D341Med (cell line): ENCODE measurements at places on chromosomes 11 and 22.

- no peak for DNase-seq
Observed at GRCh38 chr11:62400760-62401159, 18.1 kb upstream of the SCGB1A1 start.

DNA sequence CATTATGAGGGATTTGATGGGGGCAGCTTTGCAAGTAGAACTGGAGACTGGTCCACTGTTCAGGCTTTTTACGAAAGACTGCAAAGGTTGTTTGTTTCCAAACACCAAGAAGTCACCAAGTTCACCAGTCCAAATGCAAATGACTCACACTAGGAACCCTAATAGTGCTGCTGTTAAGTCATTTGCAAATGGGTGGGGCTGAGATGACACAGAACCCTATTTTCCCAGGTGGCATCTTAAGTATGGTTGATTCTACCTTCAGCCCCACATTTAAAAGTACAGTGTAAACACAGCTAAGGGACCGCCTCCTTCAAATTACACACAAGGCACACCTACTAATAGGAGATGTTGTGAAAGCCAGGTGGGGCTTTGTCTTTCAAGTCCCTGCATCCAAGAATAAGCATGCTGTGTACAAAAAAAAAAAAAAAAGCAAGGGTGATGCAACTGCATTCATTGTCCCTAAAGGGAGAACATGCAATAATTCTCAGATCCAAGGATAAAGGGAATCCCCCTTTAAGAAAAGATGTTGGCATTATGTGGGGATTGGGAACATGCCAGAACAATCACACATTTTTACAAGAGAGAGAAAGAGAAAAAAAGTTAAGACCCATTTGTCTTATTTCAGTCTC lies 27.3 kb downstream of the BDNF start:
- no peak for DNase-seq

GRCh38 chr11:85048801-85049200 lies 578.3 kb downstream of the DLG2 start:
- no peak for DNase-seq

GRCh38 chr11:27291302-27291889 lies 71.6 kb downstream of the CCDC34 start:
- DNase-seq: no peak

DNA sequence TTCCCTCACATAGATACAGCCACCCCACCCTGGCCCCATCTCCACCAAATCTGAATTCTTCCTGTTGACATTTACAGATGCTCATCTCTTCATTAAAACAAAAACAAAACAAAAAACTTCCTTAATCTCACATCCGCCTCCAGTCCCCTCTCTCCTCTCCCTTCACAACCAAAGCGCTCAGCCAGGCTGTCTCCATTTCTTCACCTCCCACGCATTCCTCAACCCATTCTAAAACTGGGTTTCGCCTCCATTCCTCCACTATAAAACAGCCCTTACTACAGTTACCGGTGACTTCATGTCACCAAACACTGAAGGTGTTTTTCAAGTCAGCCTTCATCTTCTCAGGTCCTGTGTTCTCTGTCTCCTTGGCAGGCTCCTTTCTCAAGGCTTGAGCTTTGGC lies 9.6 kb downstream of the BACE1-AS start:
- no peak for DNase-seq

DNA sequence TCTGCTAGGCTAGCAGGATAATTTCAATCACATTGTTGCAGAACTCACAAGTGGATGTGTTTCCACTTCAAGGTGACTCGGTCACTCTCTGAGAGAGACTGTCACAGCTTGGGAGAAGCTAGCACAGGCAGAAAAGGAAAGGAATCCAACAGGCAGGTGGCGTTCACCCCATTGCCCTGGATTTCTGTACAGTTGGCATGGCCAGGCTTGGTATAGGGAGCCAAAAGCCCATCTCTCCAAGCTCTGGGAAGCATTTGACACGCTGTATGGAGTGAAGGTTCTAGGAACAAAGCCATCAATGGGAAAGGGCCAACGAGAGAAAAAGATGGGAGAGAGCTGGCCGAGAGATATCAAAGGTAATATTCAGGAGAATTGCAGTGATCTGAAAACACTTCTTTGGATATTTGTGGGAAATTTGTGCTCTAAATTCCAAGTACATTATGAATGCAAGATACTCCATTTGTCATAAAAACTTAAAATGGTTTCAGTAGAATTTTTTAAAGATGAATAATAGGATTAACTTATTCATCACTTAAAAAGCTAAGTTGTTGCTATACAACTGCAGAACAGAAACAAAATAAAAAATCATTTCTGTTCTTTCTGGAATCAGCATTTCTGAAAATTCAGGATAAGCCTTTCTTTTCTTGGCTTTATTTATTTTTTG lies 223.5 kb upstream of the NTM start:
- DNase-seq: no peak

DNA sequence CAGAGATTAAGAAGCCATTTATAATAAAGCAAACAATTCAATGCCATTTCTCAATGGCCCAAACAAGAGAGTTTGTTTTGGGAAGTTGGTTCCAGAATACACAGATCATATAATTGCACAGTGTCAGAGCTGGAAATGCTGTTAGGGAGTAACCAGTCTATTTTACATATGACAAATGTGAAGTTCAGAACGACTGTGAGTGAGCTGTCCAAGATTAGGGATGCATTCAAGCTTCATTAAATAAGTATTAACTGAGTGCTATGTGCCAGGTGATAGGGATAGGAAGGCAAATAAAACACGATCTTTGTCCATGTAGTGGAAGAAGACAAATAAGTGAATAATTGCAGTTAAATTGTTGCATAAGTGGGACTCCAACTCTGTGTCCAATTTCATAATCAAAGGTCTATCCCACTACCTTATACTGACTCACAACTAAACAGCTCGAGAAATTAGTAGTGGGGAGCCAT lies 33.1 kb upstream of the PICALM start:
- no peak for DNase-seq

- DNase-seq: no peak
Observed at GRCh38 chr11:1943576-1943975, 3.6 kb upstream of the MRPL23 start.

DNA sequence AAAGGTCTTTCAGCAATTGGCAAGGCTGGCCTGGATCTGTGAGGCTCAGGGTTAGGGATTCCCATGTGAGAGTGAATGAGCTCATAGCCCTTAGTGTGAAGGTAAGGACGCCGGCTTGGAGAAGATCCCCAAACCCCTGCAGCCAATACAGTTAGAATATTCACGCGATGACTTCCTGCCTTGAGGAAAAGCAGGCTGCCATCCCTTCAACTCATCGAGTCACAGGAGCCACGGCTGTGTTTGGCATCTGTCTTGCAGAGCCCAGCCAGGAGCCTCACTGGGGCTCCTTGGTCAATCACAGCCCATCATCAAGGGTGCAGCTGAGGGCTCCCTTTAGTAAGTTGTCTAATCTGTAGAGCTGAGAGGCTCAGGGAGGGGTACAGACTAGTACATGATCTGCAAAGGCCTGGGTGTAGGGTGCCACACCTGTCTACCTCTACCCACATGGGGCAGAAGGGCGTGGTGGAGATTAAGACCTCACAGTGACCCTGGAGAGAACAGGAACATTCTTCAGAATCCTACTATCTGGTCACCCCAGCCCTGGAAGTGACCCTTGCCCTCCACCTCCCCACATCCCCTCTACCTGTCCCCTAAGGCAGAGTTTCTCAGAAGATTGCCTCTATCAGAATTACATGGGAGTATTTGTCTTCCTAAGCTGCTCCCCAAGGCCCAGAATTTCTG lies 18.5 kb downstream of the IL10RA start:
- no peak for DNase-seq

GRCh38 chr11:112016088-112016764 lies 9.0 kb upstream of the DLAT start:
- no peak for DNase-seq

GRCh38 chr22:42892571-42893316 lies 35.7 kb upstream of the ARFGAP3 start:
- no peak for DNase-seq

DNA sequence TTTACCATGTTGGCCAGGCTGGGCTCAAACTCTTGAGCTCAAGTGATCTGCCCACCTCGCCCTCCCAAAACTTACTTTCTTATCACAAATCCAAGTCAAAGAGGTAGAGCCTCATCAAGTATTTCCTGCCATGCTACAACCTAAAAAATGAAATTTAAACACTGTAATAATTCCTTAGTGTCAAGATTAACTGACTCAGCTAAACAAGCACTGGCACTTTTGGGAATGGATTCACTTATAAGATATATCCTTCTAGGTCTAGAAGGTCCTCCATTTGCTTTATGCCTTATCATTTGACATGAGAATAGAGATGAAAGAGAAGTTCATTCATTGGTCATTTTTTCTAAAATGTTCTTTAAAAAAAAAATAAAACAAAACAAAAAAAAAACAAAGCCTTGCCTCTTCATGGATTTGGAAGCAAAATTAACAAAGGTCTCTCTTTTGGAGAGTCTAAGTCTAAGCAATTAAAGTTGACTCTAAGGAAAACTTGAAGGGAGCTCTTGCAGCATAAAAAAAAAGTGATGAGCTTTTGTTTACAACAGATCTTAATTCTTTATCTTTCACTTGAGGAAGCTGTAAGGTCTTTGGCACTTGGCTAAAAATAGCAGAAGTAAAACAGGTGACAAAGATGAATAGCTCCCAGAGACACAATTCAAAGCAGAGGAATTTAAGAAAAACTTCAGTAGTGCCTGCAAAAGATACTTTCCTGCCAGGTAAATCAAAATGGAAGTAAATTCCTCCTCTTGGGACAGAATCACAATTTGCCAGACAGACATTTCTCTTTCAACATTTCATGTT lies 50.3 kb downstream of the CADM1 start:
- DNase-seq: no peak

GRCh38 chr11:41301023-41301422 lies 158.4 kb downstream of the LRRC4C start:
- DNase-seq: no peak

DNA sequence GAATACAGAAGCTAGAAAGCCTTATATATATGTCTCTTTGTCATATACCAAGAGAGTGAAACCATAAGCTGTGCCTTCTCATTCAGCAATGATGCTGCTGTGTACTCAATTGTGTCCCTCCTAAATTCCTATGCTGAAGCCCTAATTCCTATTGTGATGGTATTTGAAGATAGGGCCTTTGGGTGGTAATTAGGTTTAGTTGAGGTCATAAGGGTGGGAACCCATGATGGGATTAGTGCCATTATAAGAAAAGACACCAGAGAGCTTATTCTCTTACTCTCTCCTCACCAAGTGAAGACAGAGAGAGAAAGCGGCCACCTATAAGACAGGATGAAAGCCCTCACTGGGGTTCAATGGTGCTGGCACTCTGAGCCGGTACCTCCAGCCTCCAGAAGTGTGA lies 1191.3 kb upstream of the TENM4 start:
- no peak for DNase-seq

DNA sequence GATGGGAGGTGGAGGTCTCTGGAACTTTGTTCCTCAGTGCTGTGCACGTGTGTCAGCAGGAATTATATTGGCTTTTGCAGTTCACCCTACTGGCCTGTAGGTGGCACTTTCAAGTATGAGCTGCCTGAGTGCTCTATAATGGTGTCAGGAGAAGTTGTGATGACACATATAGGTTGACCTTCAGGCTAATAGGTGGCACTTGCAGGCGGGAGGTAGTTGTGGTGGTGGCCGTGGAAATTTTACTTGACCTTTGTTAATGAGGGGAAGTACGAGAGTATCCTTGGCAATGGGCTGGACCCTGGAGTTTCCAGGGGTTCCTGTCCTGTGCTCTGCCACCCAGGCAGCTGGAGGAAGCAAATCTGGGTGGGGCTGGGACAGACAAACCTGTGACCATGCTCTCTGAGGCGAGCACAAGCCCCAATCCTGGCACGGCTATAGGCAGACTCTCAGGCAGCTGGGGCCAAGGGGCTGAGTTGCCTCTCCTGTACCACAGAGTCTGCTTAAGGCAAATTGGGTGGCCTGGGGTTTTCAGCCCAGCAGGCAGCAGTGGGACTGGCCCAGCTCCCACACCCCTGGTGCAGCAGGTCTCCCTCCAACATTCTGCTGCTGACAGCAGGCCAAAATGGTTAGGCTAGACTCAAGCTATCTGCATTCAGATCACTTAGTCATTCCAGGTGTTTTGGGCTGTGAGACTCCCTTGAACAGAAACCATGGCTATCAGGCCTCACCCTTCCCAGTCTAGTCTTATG lies 147.5 kb upstream of the CTSC start:
- DNase-seq: peak; percentile 52

DNA sequence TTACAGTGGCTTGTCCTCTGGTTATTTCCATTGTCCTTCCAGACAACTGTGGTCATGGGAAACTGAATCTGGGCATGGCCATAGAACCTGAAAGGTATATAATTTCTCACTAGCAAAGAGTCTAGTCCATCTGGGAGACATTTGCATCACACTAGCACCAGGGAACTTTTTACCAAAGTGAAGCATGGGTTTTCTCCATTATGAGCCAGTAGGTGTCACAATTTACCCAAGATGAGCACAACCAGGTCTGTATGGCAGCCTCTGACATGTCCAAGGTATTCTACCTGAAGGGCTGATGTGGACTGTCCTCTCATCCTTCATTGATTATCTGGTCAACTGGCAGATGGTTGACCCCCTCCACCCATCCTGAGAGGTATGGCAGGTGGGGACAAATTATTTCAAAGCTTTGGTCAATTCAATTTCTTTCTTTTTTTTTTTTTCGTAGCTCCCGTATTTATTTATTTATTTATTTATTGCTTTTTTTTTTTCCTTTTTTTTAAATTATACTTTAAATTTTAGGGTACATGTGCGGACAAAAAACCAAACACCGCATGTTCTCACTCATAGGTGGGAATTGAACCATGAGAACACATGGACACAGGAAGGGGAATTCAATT lies 425.9 kb downstream of the TMEM135 start:
- peak; percentile 41 for DNase-seq

DNA sequence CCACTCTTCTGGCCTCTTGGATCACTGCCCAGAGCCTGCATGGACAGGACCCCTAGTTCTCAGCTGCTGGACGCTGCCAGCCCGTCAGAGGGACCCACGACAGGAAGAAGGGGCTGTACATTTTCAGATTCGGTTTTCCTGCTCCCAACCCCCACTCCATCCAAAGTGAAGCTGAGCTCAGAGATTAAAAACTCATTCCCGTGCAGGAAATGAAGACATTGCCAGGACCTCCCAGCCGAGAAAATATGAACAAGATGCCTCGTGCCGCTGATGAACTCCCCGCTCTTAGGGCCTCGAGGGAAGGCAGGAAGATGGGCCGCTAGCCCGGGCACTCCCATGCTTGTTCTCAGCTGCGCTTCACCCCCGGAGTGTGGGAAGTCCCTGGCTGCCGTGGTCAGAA lies 36.1 kb downstream of the RPUSD4 start:
- DNase-seq: no peak

DNA sequence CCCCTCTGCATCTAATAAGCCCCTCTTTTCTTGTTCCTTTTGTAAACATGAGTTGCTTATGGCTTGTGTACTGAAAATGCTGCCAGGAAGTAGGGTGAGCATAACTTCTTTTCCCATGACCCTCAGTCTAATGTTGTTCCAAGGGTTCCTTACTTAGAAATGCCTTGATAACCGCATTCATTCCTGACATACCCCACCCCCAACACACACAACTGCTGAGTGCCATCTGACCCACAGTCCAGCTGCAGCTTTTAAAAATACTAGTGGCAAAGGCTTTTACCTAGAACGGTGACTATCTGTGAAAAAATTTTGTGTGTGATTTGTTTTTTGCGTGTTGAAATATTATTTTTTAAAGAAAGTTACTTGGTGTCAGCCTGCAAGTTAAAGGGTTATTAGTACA lies 52.6 kb downstream of the ARHGAP42 start:
- no peak for DNase-seq

GRCh38 chr11:78539506-78539905 lies 35.2 kb downstream of the NARS2 start:
- DNase-seq: no peak

- DNase-seq: no peak
Observed at GRCh38 chr11:93512949-93513667, 30.1 kb downstream of the SMCO4 start.
